ENCODE measurements at places on chromosomes 12 and 14.

- no peak for DNase-seq
These were observed 716 bp upstream of the PTGDR start for GRCh38 chr14:52266782-52267181.

DNA sequence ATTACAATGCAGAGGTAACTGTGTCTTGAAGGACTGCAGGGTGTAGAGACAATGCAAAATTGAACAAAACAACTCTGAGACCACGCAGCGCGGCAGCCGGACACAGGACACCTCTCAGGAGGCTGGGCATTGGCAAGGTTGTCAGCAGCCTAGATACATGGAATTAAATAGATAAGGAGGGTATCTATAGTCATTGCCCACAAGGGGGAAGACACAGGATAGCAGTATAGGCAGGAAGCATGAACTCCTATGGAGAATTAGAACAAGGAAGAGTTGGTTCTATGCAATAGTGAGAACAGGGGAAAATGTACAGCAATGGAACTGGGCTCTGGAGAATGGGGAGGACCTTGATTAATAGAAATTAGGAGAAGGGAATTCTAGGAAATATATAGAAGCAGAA, 164.1 kb downstream of the C12orf42 start:
- DNase-seq = no peak

DNA sequence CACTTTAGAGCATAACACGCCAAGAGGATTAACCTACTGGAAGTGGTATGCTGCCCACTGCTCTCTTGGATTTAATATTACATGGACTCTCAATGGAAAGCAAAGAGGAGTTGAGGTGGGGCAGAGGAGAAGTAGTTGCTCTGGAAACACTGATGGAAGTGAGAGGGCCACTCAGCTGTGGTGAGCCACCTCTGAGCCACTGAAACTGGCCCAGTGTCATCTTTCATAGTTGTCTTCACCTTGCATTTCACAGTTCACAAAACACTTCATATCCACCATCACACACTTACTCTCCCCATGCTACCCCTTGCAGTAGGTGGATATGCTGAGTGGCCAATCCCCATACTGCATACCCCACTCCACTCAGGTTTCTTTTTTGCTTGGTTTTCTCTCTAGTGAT, 12.2 kb upstream of the PCED1B start:
- no peak for DNase-seq

DNA sequence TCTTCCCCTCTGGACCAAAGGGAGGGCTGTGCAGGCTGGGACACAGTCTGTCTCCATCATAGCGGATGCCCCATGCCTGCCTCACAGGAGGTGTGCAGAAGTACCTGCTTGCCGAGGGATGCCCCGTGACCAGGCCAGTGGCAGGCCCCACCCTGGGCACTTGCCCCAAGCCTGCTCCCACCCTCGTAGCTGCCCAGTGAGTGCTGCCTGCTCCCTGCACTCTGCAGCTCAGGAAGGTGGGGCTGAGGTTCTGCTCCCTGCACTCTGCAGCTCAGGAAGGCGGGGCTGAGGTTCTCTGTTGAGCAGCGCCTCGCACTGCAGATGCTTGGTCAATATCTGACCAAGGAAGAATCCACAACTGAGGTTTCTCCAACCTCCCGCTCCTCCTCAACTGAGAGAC, 6.9 kb downstream of the MMAB start:
- DNase-seq = no peak

DNA sequence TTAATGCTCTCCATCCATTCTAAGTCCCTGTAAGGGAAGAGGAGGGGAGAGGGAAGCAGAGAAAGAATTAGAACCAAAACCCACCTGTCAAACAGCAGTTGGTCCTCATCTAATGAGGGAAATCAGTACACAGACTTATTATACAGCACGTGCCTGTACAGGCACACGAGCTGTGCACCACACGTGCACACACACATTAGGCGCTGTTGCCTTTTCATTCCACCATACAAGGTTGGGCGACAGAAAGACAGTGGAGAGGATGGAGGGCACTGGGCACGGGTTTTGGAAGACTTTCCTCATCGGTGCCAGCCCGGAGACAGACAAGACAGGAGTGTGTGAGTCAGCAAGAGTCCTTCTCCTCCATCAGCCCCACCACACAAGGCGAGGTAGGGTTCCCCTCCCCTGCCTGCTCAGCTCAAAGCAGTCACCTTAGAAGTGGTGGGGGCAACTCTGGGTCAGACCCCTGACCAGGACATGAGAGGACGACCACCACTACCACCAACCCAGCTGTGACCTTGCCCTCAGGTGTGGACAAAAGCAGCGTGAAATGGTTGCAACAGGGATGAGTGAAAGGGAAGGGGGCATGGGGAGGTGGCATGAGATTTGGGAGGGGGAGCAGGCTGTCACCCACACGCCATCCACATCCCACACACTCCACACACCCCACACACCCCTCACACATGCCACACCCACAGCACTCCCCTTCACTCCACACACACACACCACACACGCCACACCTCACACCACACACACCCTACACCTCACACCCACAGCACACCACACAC, 80.7 kb downstream of the ACTN1 start:
- no peak for DNase-seq

DNA sequence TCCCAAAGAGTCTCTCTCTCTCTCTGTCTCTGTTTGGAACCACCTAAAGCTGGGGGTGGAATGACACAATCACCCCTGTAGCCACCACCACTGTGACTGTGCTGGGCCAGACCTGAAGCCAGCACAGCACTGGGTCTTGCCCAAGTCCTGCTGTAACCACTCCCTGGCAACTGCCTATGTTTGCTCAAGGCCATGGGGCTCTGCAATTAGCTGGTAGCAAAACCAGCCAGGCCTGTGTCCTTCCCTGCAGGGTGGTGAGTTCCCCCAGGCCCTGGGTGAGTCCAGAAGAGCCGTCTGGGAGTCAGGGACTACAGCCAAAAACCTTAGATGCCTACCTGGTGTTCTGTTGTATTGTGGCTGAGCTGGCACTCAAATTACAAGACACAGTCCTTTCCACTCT, 50.8 kb downstream of the DGLUCY start:
- DNase-seq = no peak

- no peak for DNase-seq
These were observed 80.1 kb upstream of the PDZRN4 start for GRCh38 chr12:41108032-41108431.

GRCh38 chr12:57868851-57869268, 22.3 kb upstream of the CTDSP2 start:
- no peak for DNase-seq

- no peak for DNase-seq
These were observed 23.8 kb upstream of the LRTM2 start for GRCh38 chr12:1796515-1797010.

- no peak for DNase-seq
These were observed 118.6 kb upstream of the RTL1 start for GRCh38 chr14:101022121-101022520.

- no peak for DNase-seq
These were observed 367.4 kb downstream of the BTG1 start for GRCh38 chr12:91778091-91778832.

- DNase-seq = peak; percentile 6
These were observed 8.1 kb upstream of the PPP1R1A start for GRCh38 chr12:54596526-54596946.

DNA sequence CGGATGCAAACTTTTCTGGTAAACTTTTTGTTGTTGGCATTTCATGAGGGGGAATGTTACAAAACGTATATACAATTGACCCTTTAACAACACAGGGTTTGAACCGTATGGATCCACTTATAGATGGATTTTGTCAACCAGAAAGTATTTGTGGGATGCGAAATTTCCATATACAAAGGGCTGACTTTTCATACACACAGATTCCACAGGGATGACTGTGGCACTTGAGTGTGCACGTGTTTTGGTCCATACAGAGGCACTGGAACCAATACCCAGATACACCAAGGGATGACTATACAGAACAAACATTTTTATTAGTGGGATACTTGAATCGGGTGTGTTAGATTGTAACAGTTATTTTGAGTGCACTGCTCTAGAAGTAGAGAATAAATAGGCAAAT, 29.8 kb upstream of the CCT2 start:
- no peak for DNase-seq

DNA sequence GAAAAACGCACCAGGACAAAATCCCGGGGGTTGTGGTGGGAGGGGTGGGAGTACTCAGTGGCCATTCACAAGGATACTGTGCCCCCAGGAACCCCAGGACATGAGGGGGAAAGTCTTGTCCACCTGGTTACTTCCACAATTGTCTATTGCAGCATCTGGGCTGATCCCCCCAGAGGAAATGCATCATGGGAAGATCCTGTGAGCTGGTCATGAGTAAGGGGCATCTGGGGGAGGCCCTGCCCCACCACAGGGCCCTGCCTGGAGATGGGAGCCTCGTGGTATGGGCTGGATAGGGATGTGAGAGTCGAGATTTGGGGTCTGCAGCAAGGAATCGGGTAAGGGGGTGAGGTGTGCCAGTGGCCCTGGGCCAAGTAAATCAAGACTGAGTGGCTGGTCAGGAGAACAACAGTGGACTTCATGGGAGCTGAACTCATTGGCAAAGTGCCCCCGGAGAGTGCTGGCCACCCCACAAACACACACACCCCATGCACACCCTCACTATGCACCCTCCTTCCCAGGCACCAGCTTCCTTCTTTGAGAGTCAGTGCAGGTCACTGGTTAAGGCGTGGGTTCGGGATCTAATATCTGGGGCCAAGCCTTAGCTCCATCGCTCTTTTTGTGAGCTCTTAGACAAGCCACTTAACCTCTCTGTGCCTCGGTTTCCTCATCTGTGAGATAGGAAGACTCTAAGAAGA, 3.0 kb upstream of the SERPINA1 start:
- no peak for DNase-seq

- no peak for DNase-seq
These were observed 116.1 kb upstream of the ATF7IP start for GRCh38 chr12:14249368-14249767.

DNA sequence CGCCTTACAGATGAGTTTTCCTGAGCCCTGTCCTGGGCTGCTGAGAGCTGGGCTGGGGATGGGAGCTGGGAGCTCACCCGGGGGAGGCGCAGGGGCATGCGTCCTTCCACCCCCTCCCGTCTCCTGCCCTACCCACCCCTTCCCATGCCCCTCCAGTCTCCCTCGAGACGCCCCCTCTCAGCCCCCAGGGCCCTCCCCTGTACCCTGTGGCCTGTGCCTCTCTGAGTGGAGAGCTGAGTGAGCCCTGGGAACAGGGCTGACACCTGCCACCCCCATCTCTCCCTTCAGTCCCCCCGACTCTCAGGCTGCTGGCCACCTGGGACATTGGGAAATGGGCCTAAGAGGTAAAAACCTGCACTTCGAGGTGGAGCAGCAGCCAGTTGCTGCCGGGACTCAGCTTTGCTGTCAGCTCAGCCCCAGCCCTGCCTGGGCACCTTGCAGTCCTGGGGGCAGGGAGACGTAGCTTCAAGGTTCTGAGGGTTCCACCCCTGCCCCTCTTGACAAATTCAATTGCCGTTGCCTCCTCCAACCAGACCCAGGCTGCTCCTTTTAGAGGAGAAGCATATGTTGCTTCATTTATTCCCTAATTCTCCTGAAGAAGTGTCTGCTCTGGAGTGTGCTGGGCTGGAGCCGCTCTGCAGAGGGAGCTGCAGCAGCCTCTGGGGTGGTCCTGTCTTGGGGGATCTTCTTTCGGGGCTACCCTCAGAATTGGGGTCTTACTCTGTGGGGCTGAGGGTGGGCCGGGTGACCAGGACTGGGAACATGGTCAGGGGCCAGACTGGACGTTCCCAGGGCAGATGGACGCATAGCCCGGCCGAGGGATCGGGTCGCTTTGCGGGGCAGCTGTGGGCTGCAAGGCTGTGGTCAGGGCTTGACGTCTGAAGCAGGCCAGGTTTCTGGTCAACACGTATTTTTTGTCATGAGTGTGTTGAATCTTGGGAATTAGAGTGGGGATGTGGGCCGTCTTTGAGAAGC, 141.4 kb downstream of the ADGRD1 start:
- no peak for DNase-seq

- peak; percentile 3 for DNase-seq
These were observed 97.8 kb downstream of the HMGA2 start for GRCh38 chr12:65922077-65922476.

- DNase-seq = no peak
These were observed 27.4 kb downstream of the FAM234B start for GRCh38 chr12:13071305-13072280.

GRCh38 chr14:68328509-68328908, 464.4 kb downstream of the ZFP36L1 start:
- no peak for DNase-seq

DNA sequence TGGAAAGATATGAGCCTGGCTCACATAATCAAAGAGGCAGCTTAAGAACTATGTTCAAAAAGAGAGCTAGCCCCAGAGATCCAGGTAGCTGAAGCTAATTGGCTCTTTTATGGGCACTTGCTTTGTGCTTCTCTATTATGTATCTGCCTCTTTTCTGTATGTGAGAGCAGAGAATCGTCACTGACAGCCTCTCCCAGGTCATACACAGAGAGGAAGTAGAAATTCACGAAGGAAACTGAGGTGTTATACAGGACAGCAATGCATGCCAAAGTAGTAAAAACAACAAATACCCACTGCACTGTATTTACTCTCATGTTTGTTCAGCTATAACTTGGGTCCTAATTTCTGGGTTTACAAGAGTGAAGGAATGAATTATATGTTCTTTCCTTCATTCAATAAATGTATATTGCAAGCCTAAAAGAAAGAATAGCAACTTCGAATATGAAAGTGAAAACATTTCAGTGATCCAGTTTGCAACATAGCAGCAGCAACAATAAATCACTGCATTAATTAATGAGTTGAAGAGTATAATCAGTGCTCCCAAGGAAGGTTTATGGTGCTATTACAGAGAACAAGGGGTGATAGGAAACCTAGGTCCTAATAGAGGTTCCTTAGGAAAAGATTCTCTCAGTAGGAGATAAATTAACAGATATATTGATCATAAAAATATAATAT, 47.1 kb upstream of the ATXN7L3B start:
- DNase-seq = no peak

GRCh38 chr14:75333606-75334548, 55.2 kb downstream of the FOS start:
- peak; percentile 9 for DNase-seq

- no peak for DNase-seq
These were observed 1.1 kb downstream of the BRI3BP start for GRCh38 chr12:124994437-124994975.

- DNase-seq = no peak
These were observed 128.9 kb downstream of the NCOR2 start for GRCh38 chr12:124438437-124439056.

DNA sequence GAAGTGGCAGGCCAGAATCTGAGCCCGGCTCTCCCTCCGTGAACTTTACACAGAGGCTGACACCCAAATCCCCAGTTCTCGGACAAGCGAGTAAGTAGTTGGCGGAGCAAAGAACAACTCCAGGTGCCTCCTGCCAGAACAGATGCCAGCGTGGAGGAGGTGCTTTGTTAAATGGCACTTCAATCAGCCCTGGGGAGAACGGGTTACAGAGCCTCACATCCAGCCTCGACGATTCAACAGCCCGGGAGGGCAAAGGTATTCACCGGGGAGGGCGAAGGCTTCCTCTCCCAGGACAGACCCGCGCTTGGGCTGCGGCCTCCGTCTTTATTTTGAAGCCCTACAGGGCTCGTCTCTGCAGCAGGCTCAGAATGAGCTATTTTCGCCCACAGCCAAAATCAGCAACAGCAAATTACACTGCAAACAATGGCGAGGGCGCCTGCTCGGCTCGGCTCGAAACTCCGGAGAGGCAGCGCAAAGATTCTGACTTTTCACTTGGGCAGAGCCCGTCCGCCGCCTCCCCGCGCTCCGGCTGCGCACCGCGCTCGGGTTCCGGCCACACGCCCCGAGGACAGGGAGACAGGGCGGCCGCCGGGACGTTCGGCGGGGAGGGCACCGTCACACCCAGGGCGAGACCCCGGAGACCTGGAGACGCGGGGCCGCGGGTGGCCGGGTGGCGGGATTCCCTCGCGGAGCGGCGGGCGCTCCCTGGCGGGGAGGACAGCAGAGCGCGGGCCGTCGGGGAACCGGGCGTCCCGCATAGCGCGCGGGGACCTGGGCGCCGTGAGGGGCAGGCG, 811 bp downstream of the TMCC3 start:
- no peak for DNase-seq
